MCF 10A (cell line): ENCODE measurements at places on chromosomes 7 and 10. TPM values are rescaled to one million over a fixed set of nuclear protein-coding genes. Genes with fewer than 3 reads are reported as not detected.

- no peak overlapping the region for H3K4me3 ChIP-seq
- DNase-seq, result no peak
- no peaks in the 10 kb centered on the region for H3K27me3 ChIP-seq
These were observed 38.1 kb upstream of the DDC start for GRCh38 chr7:50603287-50603686.

HOXA3 gene
- 8.2 and 14.0 TPM in 2 replicates for total RNA-seq

TMEM176A gene
- not detected in 2 replicates for total RNA-seq

PDZD7 gene
- 0.27 and 0.58 TPM in 2 replicates for total RNA-seq

CTTNBP2 gene
- total RNA-seq, result 0.17 and 0.98 TPM in 2 replicates

GPR26 gene
- total RNA-seq, result not detected in 2 replicates

DNA sequence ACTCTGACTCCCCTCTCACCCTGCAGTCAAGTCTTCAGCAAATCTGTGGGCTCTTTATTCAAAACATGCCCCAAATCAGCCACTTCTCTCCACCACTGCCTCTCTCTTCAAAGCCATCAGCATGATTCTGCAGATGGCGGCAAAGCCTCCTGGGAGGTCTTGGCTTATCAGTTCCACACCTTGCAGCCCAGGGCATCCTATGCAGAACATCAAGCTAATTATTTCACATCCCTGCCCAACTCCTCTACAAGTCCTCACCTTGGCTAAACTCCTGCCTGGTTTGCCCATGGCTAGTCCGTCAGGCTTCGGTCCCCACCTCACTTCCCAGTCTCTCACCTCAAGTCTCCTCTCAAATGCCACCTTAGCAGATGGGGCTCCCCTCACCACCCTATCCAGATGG lies 70.2 kb downstream of the PIP4K2A start:
- no peaks in the 10 kb centered on the region for H3K27me3 ChIP-seq
- peaks cover 12% of the 10 kb centered on the region for H3K36me3 ChIP-seq
- no peak overlapping the region for H3K4me3 ChIP-seq
- peaks cover 11% of the 10 kb centered on the region for H3K4me1 ChIP-seq

- H3K27me3 ChIP-seq, result no peaks in the 10 kb centered on the region
- peaks cover 27% of the 10 kb centered on the region for H3K36me3 ChIP-seq
- H3K4me3 ChIP-seq, result no peak overlapping the region
- no peak overlapping the region for H3K27ac ChIP-seq
- DNase-seq, result no peak
- H3K4me1 ChIP-seq, result peaks cover 23% of the 10 kb centered on the region
These were observed 118.9 kb downstream of the SND1 start for GRCh38 chr7:127770885-127771284.

LRRD1 gene
- not detected in 2 replicates for total RNA-seq

- no peaks in the 10 kb centered on the region for H3K4me1 ChIP-seq
- no peaks in the 10 kb centered on the region for H3K27me3 ChIP-seq
- DNase-seq, result no peak
- no peak overlapping the region for H3K4me3 ChIP-seq
- no peak overlapping the region for H3K27ac ChIP-seq
These were observed 70.4 kb upstream of the NFE2L3 start for GRCh38 chr7:26081638-26082037.

GRCh38 chr7:13835442-13835841 lies 154.0 kb downstream of the ETV1 start:
- no peak overlapping the region for H3K27ac ChIP-seq
- H3K27me3 ChIP-seq, result no peaks in the 10 kb centered on the region
- H3K36me3 ChIP-seq, result no peaks in the 10 kb centered on the region
- H3K4me1 ChIP-seq, result peaks cover 13% of the 10 kb centered on the region
- H3K4me3 ChIP-seq, result no peak overlapping the region

ARMH3 gene
- 17.6 and 18.9 TPM in 2 replicates for total RNA-seq

- no peaks in the 10 kb centered on the region for H3K27me3 ChIP-seq
- H3K4me1 ChIP-seq, result peaks cover 5% of the 10 kb centered on the region
- peaks cover 7% of the 10 kb centered on the region for H3K36me3 ChIP-seq
- no peak overlapping the region for H3K4me3 ChIP-seq
- DNase-seq, result peak; percentile 21
These were observed 72.6 kb downstream of the FAM53B start for GRCh38 chr10:124671486-124672075.

PAPSS2 gene
- total RNA-seq, result 1.0 and 1.4 TPM in 2 replicates

MYO3A gene
- not detected in 2 replicates for total RNA-seq

DNA sequence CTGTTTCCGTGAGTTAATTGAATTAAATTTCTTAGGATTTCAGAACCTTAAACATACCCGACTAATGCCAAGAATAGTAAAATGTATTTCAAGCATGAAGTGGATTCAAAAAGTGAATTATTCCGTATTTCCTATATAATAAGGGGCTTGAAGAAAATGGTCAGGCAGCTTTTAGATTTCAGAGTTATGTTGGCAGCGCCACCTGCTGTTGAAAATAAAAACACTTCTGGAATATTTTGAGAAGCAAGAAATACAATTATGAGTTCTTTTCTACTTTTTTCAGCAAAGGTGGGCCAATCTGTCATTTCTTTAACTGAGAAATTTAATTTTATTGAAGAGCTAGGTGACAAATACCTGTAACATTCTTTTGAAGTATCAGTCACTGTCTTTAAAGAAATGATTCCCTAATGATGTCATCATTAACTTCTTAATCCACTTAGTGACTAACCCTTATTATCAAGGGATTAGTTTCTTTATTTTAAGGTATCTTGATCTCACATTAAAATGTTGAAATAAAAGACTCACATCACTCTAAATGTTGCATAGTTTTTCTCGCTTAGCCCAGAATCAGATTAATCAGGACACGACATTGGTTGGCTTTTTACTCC lies 36.6 kb upstream of the AGR3 start:
- no peak overlapping the region for H3K4me3 ChIP-seq
- H3K4me1 ChIP-seq, result peaks cover 48% of the 10 kb centered on the region
- peak; percentile 47 for DNase-seq
- no peaks in the 10 kb centered on the region for H3K27me3 ChIP-seq

TMEM236 gene
- total RNA-seq, result 0.09 and 0.37 TPM in 2 replicates

DNA sequence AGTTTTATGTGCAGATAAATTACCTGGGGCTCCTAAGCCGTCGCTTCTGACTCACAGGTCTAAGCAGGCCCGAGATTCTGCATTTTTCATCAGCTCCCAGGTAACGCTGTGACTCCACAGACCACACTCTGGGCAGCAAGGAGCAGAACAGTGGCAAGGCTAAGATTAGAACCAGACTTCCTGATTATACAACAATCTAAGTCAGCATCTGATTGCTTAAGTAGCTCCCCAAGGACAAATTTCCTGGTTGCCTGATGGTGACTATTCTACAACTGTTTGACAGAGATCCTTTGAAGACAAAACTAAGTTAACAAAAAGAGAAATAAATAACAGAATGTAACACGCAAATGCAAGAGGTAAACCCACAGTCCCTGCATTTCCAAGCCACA lies 69.0 kb downstream of the CREB3L2 start:
- H3K27me3 ChIP-seq, result no peaks in the 10 kb centered on the region
- H3K4me3 ChIP-seq, result no peak overlapping the region
- H3K36me3 ChIP-seq, result peaks cover 20% of the 10 kb centered on the region

DNA sequence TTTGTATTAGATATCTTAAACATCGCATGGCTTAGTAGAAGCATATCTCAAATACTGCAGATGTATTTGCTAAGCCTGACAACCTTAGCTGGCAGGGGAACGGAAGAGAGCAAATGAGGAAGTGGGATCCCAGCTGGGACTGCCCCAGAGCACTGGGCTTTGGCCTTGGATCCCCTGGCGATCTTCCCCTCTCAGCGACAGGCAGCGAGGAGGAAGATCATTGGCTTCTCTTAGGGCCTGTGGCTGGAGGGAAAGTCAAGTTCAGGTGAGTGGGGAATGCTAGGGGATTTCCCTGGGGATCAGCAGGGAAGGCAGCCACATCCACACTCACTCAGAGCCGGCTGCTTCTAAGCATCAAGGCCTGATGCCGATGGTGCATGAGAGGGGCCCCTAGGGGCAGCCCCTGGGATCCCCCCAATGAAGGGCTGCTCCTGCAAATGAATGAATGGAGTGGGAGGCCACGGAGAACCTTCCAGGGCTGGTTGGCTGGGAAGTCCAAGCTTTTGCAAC lies 42.0 kb downstream of the LYZL2 start:
- H3K4me1 ChIP-seq, result peaks cover 14% of the 10 kb centered on the region
- H3K4me3 ChIP-seq, result no peak overlapping the region
- no peak overlapping the region for H3K27ac ChIP-seq
- peaks cover 7% of the 10 kb centered on the region for H3K27me3 ChIP-seq
- H3K36me3 ChIP-seq, result no peaks in the 10 kb centered on the region
- DNase-seq, result no peak

DNA sequence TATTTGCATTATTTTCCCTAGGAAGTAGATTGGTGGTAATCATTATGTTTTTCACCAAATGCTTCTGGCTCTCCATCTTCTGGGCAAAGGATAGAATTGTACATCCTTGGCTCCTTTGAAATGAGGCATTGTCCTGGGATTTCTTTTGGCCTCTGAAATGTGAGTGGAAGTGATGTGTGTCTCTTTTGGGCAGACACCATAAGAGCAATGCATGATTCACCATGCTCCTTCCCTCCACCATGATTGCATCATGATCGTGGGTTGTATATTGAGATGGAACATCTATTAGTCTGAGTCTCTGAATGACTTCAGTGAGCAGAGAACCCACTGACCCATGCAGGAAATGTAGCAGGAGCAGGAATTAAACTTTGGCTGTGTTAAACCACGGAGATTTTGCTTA lies 49.2 kb downstream of the ADRA2A start:
- H3K27ac ChIP-seq, result no peak overlapping the region
- DNase-seq, result peak; percentile 46
- H3K4me1 ChIP-seq, result peaks cover 12% of the 10 kb centered on the region
- H3K36me3 ChIP-seq, result no peaks in the 10 kb centered on the region
- H3K4me3 ChIP-seq, result no peak overlapping the region

KAT6B gene
- 16.4 and 18.3 TPM in 2 replicates for total RNA-seq

DNA sequence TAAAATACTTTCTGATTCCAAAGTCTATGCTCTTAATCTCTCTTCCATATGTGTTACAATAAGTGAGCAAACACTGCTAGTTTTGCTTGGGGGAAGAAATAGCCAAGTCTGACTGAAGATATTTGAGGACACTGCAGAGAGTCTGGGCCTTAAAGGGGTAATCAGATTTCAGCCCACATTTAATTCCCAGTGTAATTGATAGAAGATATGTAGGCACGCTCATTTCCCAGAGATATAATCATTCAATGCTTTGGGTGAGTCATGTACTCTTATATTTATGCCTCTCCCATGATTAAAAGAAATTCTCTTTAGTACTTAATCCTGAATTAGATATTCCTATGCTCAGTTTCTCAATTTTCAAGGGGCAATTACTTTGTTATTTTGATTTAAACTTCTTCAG lies 178.1 kb upstream of the POM121L12 start:
- H3K27me3 ChIP-seq, result peaks cover 11% of the 10 kb centered on the region
- no peaks in the 10 kb centered on the region for H3K36me3 ChIP-seq
- DNase-seq, result no peak
- no peak overlapping the region for H3K4me3 ChIP-seq

SHTN1 gene
- 39.2 and 49.5 TPM in 2 replicates for total RNA-seq

HABP2 gene
- not detected in 2 replicates for total RNA-seq

RELN gene
- not detected in 2 replicates for total RNA-seq

- no peak overlapping the region for H3K4me3 ChIP-seq
- peaks cover 21% of the 10 kb centered on the region for H3K4me1 ChIP-seq
- peak overlapping the region; percentile 13 for H3K27ac ChIP-seq
- H3K36me3 ChIP-seq, result no peaks in the 10 kb centered on the region
- peak; percentile 72 for DNase-seq
These were observed 15.6 kb downstream of the CALCR start for GRCh38 chr7:93558705-93559614.

TMEM213 gene
- not detected in 2 replicates for total RNA-seq

- H3K4me1 ChIP-seq, result peaks cover 30% of the 10 kb centered on the region
- DNase-seq, result peak; percentile 82
- peaks cover 45% of the 10 kb centered on the region for H3K36me3 ChIP-seq
- H3K4me3 ChIP-seq, result peak overlapping the region; percentile 93
- no peaks in the 10 kb centered on the region for H3K27me3 ChIP-seq
- H3K27ac ChIP-seq, result peak overlapping the region; percentile 97
These were observed 1.8 kb downstream of the FRAT2 start for GRCh38 chr10:97332591-97333350.

MBLAC1 gene
- total RNA-seq, result 2.5 and 3.2 TPM in 2 replicates

DNA sequence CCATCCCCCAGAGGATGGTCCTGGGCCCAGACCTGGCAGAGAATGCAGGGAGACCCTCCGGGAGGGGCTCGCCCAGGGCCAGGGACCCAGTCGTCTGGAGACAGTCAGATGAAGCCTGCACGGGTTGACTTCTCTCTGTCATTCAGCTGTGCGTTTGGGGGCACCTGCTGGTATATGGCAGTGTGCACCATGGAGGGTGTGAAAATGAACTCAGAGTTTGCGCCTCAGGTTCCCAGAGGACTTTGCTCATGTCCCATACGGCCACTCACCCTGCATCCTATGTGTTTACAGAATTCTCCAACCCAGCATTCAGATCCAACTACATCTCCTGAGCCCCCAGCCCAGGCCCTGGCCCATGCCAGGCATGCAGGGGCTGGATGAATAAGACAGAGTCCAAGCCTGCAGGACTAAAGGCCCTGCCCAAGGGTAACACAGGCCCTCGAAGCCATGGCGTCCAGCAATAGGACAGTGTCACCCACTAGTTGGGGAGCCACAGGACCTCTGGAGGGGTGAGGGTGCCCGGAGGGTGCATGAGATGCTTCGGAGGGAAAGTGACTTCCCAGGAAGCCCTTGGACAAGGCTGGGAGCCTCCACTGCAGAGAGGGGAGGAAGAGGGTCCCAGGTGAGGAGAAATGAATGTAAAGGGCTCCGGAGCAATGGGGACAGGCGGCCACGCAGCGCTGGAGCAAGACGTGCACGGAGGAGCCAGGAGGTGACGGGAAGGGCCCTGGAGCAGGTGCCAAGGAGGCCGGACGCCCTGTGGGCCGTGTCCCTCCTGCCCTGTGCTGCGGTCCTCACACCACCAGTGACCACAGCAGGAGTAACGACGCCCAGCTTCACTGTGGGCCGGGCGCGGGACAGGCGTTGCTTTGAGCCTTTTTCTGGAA lies 36.3 kb downstream of the CALML3 start:
- DNase-seq, result no peak
- no peak overlapping the region for H3K4me3 ChIP-seq
- H3K27me3 ChIP-seq, result no peaks in the 10 kb centered on the region

DNA sequence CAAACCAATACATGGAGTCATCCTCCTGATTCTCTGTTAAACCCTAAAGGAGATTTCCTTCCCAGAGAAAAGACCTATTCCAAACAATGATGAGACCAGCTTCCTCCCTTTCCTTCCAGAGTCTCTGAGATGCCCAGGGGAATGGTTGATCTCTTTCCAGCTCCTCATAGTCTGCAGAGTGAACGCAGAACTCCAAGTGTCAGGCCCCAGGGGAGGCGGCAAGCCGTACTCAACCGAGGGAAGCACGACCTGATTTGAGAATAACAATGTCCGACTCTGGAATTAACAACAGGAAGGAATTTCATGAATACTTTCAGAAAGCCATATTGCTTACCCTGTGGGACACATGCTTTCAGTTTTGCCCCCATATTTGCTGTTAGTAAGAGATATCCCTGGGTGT lies 241.7 kb upstream of the GLI3 start:
- H3K4me3 ChIP-seq, result no peak overlapping the region
- H3K27ac ChIP-seq, result no peak overlapping the region
- no peaks in the 10 kb centered on the region for H3K36me3 ChIP-seq
- peaks cover 9% of the 10 kb centered on the region for H3K4me1 ChIP-seq
- DNase-seq, result no peak
